ENCODE measurements at places on chromosomes 7 and 10.

GRCh38 chr7:44565795-44566559 lies 7.7 kb downstream of the DDX56 start:
- DNase-seq = no peak

- DNase-seq = no peak
Measured at GRCh38 chr7:51314726-51315125, 1.9 kb downstream of the COBL start.

DNA sequence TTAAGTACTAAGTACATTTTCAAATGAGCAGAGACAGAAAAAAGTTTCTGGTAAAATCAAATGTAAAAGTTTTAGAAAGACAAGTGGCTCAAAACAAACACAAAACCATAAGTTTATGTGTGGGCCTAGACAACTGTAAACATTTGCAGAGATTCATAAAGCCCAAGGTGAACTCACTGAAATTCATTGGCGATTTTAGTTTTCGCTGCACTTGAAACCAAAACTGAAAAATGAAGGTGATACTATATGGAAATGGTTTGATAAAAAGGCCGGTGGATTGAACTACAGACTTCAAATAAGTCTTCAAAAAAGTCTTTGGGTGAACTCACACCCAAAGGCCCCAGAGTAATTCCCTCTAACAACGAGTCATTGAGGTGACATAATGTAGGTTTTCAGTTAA lies 1184.9 kb upstream of the C7orf33 start:
- DNase-seq = no peak

GRCh38 chr7:41570766-41571165 lies 132.1 kb downstream of the INHBA start:
- DNase-seq = no peak

GRCh38 chr7:24619978-24620377 lies 46.7 kb downstream of the PALS2 start:
- DNase-seq = no peak

- no peak for DNase-seq
Measured at GRCh38 chr10:117346574-117346973, 28.7 kb downstream of the PDZD8 start.

DNA sequence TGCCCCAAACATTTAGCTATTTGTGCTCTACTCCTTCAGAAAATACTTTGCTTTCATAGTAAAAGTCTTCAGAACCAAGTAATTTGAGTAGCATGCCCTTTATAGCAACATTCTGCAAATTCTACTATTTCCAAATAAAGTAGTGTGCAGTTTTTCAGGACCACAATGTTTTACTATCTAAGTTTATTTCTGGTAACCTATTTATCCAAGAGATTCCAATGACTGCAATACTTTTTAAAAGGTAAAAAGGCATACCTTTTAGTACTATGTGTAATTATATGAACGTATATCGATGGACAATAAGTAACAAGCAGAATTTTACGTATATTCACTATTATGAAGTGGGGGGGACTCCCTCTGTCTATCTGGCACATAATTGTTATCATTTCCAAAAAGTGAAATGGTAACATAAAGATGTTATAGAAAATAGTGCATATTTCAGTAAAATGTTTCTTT lies 6.9 kb upstream of the CAV2 start:
- DNase-seq = no peak

DNA sequence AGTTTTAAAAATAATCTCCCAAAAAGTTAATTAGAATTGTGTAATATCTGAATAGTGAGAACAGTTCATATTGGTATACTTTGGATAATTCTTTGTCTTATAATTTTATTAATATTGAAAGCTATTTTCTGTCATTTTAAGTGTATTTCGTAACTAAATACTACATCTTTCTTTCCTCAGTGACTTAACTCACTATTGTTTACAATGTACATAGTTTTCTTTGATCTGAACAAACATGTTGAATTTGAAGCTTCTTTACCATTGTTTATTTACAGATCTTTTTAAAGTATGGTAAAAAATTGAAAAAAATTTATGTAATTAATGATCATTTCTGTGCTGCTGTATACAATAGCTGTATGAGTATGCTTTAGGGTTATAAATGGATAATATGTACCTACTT lies 5.1 kb downstream of the PDCD4 start:
- no peak for DNase-seq

DNA sequence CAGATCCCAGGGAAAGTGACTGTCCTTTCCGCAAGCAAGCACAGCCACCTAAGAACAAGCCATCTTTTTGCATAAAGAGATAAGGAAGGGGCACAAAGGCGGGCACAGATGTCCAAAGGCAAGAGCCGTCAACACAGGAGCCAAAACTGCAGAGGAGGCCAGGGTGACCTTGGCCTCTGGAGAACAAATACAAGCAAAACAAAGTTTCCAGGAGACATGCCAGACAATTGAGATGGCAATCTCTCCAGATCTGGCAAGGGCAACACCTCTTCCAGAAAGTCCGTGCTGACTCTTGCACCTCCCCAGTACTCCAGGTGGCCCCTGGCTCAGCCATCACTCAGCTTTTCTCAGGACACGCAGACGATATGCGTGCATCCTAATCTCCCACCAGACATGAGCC lies 58.2 kb downstream of the TEX36 start:
- DNase-seq = no peak

GRCh38 chr10:87603769-87604168 lies 55.9 kb upstream of the PAPSS2 start:
- DNase-seq = no peak

DNA sequence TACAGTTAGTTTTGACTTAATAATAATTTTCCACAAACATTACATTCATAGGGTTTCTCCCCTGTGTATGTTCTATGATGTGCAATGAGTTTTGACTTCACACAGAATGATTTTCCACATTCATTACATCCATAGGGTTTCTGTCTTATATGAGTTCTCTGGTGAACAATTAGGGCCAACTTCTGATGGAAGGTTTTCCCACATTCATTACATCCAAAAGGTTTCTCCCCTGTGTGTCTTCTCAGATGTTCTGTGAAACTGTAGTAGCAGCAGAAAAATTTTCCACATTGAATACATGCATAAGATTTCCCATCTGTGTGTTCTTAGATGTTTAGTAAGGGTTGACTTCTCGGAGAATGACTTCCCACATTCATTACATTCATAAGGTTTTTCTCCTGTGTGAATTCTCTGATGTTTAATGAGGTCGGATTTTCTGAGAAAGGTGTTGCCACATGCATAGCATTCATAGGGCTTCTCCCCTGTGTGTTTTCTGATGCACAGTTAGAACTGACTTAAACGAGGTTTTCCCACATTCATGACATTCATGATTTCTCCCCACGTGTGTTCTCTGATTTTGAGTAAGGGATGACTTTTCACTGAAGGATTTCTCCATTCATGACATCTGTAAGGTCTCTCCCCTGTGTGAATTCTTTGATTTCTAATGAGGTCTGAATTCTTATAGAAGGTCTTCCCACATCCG lies 118.5 kb downstream of the ZNF33B start:
- DNase-seq = no peak

GRCh38 chr7:29044554-29044953 lies 86.4 kb upstream of the TRIL start:
- DNase-seq = no peak

DNA sequence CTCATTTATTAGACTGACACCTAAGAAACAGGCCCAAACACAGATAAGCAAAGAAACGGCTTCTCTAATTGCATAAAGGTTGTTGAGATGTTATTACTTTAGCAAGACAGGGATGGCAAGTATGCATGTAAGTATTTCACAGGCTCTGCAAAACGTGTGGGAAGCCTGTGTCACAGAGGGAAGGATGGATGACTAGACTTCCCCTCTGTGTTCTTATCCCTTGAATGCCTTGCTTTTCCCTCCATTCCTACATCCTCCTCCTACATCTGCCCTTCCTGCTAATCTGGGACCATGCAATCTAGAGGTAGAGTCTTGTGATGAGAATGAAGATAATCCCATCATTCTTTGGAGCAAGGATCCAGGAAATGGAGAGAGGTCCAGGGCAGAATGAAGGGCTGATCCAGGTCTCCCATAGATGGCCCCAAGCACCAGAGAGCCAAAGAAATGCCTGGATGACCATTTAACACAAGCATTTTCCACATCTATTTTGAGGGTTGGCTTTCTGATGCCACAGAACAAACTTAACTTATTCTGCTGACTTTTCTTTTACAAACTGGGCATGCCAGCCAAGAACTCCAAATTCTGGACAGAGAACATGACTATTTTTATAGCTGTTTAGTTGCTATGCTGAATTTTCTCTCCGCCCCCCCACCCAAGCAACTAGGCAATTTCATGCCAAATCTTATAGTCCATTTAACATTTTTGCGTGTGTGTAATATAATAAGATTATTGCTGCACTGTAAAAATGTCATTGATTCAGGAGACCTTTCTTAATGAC lies 48.1 kb downstream of the NRP1 start:
- no peak for DNase-seq

DNA sequence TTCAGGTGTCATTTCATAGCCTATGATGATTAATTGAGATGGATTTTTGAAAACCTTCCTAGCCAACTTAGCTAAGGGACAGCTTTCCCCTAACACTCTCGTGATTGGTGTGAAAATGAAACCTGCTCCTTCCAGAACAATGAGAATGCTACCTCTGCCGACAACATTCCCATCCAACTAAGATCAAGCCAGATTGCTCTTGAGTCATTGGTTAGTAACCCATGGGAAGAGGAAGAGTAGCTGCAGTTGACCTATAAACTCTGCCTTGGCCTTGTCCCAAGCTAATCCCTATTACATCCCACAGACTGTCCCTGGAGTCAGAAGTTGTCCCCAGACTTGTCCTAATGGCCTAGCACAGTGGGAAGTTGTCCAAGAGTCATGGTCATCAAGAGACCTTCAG lies 80.5 kb upstream of the SVIL start:
- DNase-seq = no peak

All from activated CD4-positive, CD25-positive, alpha-beta regulatory T cell treated with anti-CD3 and anti-CD28 coated beads, Interleukin-2, amount 50 U/mL, for 72 hours (primary cell).